ENCODE measurements at places on chromosomes 1 and 21. TPM values are rescaled to one million over a fixed set of nuclear protein-coding genes. Genes with fewer than 3 reads are reported as not detected.

GRCh38 chr1:226589008-226589733, 40.6 kb downstream of the STUM start:
- H3K27me3 ChIP-seq = no peaks in the 10 kb centered on the region
- H3K27ac ChIP-seq = peak overlapping the region; percentile 72
- H3K4me1 ChIP-seq = no peaks in the 10 kb centered on the region
- H3K36me3 ChIP-seq = no peaks in the 10 kb centered on the region
- no peak overlapping the region for H3K4me3 ChIP-seq

The HNRNPCL2 gene
- not detected for total RNA-seq

- no peaks in the 10 kb centered on the region for H3K4me1 ChIP-seq
- no peak for DNase-seq
- no peak overlapping the region for H3K27ac ChIP-seq
- H3K27me3 ChIP-seq = no peaks in the 10 kb centered on the region
- no peak overlapping the region for H3K4me3 ChIP-seq
Measured at GRCh38 chr1:118250232-118250631, 65.2 kb upstream of the SPAG17 start.

GRCh38 chr21:28696844-28697410, 295.8 kb downstream of the LTN1 start:
- no peaks in the 10 kb centered on the region for H3K27me3 ChIP-seq
- H3K36me3 ChIP-seq = no peaks in the 10 kb centered on the region

The SYT6 gene
- total RNA-seq = under 0.01 TPM

GRCh38 chr1:226980565-226981385, 40.7 kb downstream of the COQ8A start:
- no peak overlapping the region for H3K27ac ChIP-seq
- H3K4me3 ChIP-seq = no peak overlapping the region
- no peak for DNase-seq

The HES2 gene
- 3.6 TPM for total RNA-seq

GRCh38 chr1:11158720-11159321, 30.3 kb upstream of the ANGPTL7 start:
- H3K27ac ChIP-seq = peak overlapping the region; percentile 33
- H3K4me1 ChIP-seq = no peaks in the 10 kb centered on the region
- H3K36me3 ChIP-seq = no peaks in the 10 kb centered on the region
- no peaks in the 10 kb centered on the region for H3K27me3 ChIP-seq

- no peak overlapping the region for H3K4me3 ChIP-seq
- H3K36me3 ChIP-seq = no peaks in the 10 kb centered on the region
- no peak overlapping the region for H3K27ac ChIP-seq
- H3K27me3 ChIP-seq = no peaks in the 10 kb centered on the region
- H3K4me1 ChIP-seq = no peaks in the 10 kb centered on the region
Measured at GRCh38 chr1:81550753-81551152, 250.0 kb upstream of the ADGRL2 start.

DNA sequence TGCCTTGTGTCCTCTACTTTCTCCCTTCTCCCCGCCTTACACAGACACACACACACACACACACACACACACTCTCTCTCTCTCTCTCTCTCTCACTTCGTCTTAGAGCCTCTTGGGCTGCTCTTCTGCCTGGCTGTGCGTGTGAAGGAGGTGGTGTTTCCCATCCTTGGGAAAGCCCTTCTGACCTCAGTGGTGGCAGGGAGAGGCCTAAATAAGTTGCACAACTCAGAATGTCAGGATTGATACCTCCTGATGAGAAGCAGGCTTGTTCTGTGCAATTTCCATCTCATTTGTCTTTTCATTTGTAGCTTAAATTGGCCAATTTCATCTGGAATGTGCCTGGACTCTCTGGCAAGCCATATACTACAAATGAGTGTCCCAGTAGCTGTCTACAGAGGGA, 25.0 kb downstream of the LRRN2 start:
- no peak overlapping the region for H3K4me3 ChIP-seq
- no peaks in the 10 kb centered on the region for H3K4me1 ChIP-seq
- H3K27ac ChIP-seq = no peak overlapping the region
- H3K27me3 ChIP-seq = no peaks in the 10 kb centered on the region
- no peaks in the 10 kb centered on the region for H3K36me3 ChIP-seq
- no peak for DNase-seq

The IGSF3 gene
- 19.6 TPM for total RNA-seq

The F13B gene
- total RNA-seq = not detected

The KLHDC9 gene
- total RNA-seq = 8.5 TPM

GRCh38 chr1:107572674-107573211, 392.2 kb downstream of the VAV3 start:
- DNase-seq = no peak
- no peak overlapping the region for H3K4me3 ChIP-seq
- H3K36me3 ChIP-seq = no peaks in the 10 kb centered on the region
- H3K4me1 ChIP-seq = no peaks in the 10 kb centered on the region
- H3K27me3 ChIP-seq = no peaks in the 10 kb centered on the region

GRCh38 chr1:86339014-86339812, 56.9 kb downstream of the ODF2L start:
- no peak for DNase-seq
- no peak overlapping the region for H3K27ac ChIP-seq
- H3K36me3 ChIP-seq = no peaks in the 10 kb centered on the region
- no peaks in the 10 kb centered on the region for H3K4me1 ChIP-seq
- no peak overlapping the region for H3K4me3 ChIP-seq

The PRR9 gene
- not detected for total RNA-seq

Data from breast epithelium (tissue), 4 donors.